ENCODE measurements at places on chromosomes 2 and 18.

DNA sequence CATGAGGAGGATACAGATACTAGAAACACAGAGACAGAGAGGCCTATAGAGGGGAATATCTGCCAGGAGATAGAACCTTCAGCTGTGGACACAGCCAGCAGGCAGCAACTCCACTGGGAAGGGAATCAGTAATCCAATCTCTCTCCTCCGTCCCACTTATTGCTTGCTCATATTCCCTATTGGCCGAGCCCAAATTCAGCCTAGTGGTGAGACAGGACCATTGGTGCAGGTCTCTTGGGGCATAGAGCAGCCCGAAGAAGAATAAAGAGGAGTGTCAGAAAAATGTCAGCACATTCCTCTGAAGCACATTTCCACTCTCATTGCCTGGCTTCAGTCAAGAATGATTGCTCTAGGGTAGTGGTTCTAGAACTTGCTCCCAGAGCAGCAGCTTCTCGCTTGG lies 1091.5 kb upstream of the GYPC start:
- DNase-seq, result no peak

DNA sequence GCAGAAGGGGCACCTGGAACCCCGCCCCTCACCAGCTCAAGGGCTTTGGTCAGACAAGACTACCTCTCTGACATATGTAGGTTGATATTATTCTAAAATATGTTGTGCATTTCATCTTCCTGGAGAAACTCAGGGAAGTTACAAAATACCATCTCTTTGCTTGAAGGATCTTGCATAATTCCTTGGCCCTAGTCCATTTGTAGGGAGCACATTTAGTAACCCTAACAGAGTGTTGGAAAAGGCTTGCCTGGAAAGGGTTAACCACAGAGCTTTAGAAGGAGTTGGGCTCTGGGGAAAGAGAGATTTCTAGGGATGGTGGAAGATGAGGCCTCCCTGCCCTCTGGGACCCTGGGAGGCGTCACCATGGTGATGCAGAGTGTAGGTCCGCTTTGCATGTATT lies 143.0 kb upstream of the SLC1A4 start:
- no peak for DNase-seq

- no peak for DNase-seq
Observed at GRCh38 chr2:145043399-145043834, 523.5 kb upstream of the ZEB2 start.

DNA sequence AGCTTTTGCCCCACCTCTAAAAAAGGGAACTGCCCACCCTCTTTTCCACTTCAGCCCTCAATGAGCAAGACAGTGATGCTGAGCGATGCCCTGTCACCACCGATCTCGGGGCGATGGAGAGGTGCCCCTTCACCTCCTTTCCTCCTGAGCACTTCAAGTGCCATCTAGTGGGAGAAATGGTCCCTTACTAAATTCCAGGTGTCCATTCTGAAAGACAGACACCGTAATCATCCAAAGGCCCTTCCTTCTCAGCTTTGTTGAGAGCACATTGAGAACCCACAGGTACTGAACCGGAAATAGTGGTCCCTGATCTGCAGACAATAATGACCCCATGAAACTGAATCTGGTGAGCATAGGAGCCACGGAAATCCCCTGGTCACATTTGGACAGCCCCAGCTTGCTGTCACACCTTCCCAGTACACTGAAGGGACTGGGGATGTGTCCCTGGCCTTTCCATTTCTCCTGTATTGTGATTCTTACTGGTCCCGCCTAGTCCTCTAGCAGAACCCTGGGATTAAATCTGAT lies 38.5 kb downstream of the KCTD18 start:
- DNase-seq, result peak; percentile 32

GRCh38 chr2:137357634-137358033 lies 592.3 kb downstream of the THSD7B start:
- no peak for DNase-seq

DNA sequence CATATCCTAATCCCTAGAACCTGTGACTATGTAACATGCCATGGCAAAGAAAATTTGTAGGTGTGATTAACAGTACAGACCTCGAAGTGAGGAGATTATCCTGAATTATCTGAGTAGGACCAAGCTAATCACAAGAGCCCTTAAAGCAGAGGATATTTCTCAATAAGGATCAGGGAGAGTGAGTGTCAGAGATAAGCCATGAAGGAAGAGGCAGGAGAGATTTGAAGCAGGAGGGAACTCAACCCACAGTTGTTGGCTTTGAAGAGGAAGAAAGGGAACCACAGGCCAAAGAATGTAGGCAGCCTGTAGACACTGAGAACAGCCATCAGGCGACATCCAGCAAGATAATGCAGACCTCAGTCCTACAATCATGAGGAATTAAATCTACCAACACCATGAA lies 229.3 kb downstream of the NBAS start:
- DNase-seq, result no peak

DNA sequence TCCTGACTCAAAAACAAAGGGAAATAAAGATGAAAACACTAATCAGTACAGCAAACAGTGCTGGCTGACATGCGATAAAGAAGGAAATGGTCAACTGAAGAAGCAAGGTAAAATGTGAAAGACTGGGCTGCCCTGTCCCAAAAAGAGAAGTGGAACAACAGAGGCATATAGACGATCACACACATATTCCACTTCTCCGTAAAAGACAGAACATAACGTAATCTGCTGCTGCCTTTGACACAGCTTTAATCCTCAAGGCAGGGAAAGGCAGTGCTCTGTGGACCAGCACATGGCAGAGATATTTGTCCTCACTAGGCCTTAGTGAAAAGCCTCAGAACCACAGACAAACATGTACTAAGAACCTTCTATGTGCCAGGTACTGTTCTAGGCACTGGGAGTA lies 24.3 kb upstream of the REL start:
- no peak for DNase-seq

GRCh38 chr2:158969162-158969714 lies 798 bp downstream of the TANC1 start:
- DNase-seq, result no peak

DNA sequence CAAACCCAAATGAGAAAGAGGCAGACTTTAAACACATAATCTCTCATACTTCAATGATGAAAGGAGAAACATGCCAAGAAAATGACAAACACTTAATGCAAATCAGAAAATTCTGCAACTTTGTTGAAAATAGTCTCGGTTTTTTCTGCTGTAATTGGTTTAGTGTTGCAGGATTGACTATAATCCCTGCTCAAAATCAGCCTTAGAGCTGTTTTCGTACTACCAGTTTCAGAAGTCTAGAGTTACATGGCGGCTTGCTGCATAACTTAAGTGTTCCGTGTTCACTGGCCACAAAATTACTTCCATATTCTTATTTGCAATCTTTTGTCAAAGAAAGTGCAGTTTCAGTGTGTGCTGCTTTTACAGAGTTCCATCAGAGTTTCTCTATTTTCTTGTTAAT lies 48.9 kb upstream of the ITGAV start:
- no peak for DNase-seq

- no peak for DNase-seq
Observed at GRCh38 chr2:63484481-63484880, 103.8 kb downstream of the WDPCP start.

DNA sequence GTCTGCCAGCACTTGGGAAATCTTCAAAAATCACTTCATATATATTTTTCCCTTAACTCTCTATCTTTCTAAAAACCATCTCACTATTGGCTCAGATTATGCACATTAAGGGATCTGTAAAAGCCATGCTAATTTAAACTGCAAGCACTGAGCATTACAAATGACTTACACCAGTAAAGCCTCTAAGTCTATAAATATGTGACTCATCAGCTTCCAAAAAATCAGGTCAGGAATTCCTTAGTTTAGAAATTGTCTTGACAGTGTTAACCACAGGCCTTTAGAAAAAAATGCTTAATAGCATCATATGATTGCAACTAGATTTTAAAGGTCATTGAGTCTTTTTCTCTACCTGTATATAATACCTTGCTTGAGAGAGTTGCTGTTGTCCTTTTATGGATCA lies 1113.6 kb upstream of the PIK3C3 start:
- no peak for DNase-seq

GRCh38 chr2:143842836-143843235 lies 677.1 kb downstream of the ZEB2 start:
- no peak for DNase-seq
